ENCODE measurements at places on chromosomes 16 and 17. TPM values are rescaled to one million over a fixed set of nuclear protein-coding genes. Genes with fewer than 3 reads are reported as not detected.

- H3K4me3 ChIP-seq: no peak overlapping the region
- H3K36me3 ChIP-seq: no peaks in the 10 kb centered on the region
- DNase-seq: no peak
- H3K27me3 ChIP-seq: no peaks in the 10 kb centered on the region
- peaks cover 17% of the 10 kb centered on the region for H3K4me1 ChIP-seq
Measured at GRCh38 chr17:47243737-47244598, 9.7 kb upstream of the ITGB3 start.

DNA sequence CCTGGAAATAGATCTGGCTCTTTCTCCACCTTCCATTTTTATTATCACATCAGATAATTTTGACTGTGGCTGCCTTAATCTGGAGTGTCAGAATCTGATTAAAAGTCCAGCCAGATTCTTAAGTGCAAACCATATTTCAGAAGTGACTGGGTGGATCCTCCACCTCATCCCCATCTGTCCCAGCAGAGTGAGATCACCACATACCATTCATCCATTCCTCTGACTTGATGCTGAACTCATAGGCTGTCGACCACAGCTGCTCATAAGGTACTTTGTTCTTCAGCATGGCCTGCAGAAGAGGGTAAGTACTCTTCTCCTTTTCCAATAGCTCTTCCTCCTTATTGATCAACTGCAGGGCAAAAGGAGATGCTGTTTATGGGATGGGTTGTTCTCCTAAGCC is 53.5 kb downstream of the DNAH3 start:
- no peaks in the 10 kb centered on the region for H3K27me3 ChIP-seq
- H3K4me3 ChIP-seq: no peak overlapping the region

DNA sequence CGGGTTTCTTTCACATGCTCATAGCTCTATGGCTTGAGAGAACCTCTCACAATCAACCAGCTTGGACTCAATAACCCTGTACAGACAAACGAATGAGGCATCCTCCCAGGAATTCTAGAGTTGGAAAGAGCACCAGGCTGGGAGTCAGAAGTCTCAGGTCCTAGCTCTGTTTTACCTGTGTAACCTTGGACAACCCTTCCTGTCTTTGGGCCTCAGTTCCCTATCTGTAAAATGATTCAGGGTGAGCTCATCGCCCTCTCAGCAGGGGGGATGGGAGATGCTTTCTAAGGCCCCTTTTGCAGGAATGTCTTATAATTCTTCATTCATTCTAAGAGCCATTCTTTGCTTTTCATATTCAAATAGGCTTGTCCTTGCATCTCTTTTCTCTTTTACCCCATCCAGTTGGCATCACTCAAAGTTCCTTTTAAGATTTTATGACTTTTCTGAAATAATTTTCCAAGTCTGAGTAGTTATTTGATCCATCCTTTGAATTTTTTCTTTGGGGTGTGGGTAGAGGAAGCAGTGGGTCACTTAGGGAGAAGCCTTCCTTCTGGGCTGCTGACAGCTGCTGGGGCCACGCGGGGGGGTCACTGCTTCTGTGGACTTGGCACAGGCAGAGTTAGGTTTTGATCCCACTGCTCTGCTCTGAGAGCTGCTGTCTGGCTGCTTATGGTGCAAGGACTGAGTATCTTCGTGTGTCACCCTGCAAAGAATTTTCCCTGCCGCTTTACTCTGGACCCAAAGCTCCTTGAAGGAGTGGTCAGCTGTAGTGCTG is 102.7 kb downstream of the UTP18 start:
- H3K4me3 ChIP-seq: no peak overlapping the region
- DNase-seq: no peak
- H3K4me1 ChIP-seq: no peaks in the 10 kb centered on the region
- no peaks in the 10 kb centered on the region for H3K36me3 ChIP-seq

DNA sequence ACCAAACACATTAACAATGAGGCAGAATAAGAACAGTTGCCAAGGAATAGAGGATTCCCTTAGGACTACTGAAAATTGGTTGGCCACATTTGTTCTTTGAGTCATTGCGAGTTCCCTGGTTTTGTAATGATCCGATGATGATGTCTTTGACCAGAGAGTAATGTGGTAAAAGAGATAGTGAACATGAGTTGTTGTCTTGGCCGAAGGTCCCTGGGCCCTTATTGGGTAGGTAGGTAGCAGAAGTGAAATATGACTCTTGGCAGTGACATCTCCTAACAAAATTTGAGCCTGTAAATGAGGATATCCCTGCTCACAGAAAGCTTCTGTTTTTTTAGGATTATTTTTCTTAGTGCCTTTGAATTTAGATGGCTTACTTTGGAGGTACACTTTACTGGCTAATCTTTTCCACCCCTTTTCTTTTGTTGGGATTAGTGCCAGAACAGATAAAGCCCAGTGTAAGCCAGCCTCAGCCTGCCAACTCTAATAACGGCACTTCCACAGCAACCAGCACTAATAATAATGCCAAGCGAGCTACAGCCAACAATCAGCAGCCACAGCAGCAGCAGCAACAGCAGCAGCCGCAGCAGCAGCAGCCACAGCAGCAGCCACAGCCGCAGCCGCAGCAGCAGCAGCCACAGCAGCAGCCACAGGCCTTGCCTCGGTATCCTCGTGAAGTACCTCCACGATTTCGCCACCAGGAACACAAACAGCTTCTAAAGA is 47.2 kb downstream of the TNRC6A start:
- no peak overlapping the region for H3K4me3 ChIP-seq
- H3K27me3 ChIP-seq: no peaks in the 10 kb centered on the region
- H3K36me3 ChIP-seq: peaks cover 18% of the 10 kb centered on the region

DNA sequence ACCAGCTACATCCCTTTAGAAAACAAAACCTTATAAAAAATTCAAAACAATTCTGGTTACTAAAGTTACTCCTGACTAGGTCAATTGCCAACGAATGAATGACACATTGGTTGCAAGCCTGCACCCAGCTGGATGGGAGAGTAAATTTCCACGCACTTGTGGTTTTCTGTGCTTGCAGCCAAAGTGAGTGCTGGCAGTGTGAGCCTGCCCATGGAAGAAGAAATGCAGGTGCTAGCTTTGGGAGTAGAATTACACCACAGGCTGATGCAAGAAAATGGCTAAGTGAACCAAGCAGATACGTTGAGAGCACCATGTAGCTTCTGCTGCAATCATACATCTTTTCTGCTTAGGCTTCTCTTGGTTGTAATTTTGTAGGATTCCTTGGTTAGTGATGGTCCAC is 74.6 kb downstream of the SYCE1L start:
- H3K27me3 ChIP-seq: no peaks in the 10 kb centered on the region
- H3K4me1 ChIP-seq: no peaks in the 10 kb centered on the region
- H3K36me3 ChIP-seq: no peaks in the 10 kb centered on the region
- H3K4me3 ChIP-seq: no peak overlapping the region
- no peak for DNase-seq

DNA sequence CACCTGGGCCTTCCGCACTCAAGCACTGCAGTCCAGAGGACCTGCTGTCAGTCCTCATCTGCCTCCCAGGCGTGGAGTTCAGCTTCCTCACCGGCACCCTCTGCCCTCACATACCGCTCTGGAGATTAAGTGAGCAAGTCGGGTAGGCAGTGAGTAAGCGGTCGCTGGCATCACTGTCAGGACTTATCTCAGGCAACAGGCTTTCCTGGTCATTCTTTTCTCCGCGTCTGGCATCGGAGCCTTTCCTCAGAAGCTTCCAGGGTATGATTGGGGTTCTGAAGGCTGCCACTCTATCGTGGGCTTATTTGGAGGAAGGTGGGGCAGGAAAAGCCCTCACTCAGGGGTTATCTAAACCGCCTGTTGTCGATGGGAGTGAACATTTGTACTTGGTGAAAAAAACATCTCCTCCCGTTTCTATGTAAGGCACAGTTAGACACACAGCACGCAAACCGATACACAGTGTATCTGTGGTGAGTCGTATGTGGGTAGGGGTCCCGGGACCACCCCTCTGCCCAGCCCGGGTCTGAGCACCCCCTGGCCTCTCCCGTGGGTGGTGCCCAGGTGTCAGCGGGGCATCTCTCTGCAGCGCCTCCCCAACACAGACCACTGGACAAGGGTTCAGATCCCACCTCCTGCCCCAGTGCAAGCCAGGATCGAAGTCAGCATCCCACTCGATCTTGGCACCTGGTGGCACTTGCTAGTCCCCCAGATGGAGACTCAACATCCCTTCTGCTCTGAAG is 92.5 kb upstream of the PLCG2 start:
- no peak overlapping the region for H3K4me3 ChIP-seq
- H3K27ac ChIP-seq: no peak overlapping the region
- H3K27me3 ChIP-seq: no peaks in the 10 kb centered on the region
- no peak for DNase-seq

FSCN2 gene
- total RNA-seq: not detected

RAC3 gene
- 3.8 TPM for total RNA-seq

- H3K27ac ChIP-seq: no peak overlapping the region
- DNase-seq: peak; percentile 74
- H3K4me3 ChIP-seq: peak overlapping the region; percentile 10
- H3K4me1 ChIP-seq: peaks cover 6% of the 10 kb centered on the region
- no peaks in the 10 kb centered on the region for H3K27me3 ChIP-seq
- no peaks in the 10 kb centered on the region for H3K36me3 ChIP-seq
Measured at GRCh38 chr16:20385844-20386832, 18.4 kb downstream of the PDILT start.

MYLK3 gene
- total RNA-seq: 0.16 TPM

- H3K27ac ChIP-seq: peak overlapping the region; percentile 84
- H3K36me3 ChIP-seq: peaks cover 5% of the 10 kb centered on the region
- H3K4me3 ChIP-seq: peak overlapping the region; percentile 78
- peaks cover 39% of the 10 kb centered on the region for H3K4me1 ChIP-seq
Measured at GRCh38 chr17:81553616-81554181, 1.5 kb upstream of the FAAP100 start.

OR3A1 gene
- not detected for total RNA-seq

GRCh38 chr16:10575506-10576130 is 4.8 kb downstream of the EMP2 start:
- no peaks in the 10 kb centered on the region for H3K4me1 ChIP-seq
- H3K4me3 ChIP-seq: no peak overlapping the region
- no peaks in the 10 kb centered on the region for H3K27me3 ChIP-seq
- no peaks in the 10 kb centered on the region for H3K36me3 ChIP-seq
- no peak for DNase-seq
- H3K27ac ChIP-seq: peak overlapping the region; percentile 98

RNF222 gene
- total RNA-seq: not detected

DNA sequence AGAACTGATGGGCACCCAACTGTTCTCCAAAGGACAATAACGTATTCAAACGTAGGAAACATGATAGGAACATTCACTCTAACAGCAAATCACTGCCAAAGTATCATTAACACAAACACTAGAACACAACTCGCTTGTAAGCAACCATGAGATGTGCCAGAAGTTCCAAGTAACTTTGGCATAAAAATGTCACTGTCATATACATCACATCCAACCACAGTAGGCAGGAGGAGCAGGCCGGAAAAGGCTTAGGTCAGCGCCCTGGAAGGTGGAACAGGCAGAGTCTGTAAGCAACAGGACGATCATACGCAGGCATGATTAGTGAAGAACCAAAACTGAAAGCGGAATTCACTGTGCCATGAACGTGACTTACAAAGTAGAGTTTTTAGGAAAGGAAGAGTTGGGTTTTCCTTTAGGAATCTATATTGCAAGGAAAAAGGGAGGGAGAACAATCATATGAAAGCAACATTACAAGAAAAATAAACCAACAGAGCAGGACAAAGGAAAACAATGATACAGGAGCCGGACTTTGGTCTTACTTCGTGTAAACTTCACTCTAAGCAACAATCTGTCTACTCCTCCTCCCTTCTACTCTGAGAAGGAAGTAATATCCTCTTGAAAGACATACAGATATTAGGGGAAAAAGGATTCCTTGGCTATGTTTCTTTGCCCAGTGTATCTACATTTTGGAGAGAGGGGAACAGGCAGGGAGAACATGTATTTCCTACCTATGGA is 52.3 kb downstream of the YWHAE start:
- H3K4me1 ChIP-seq: peaks cover 45% of the 10 kb centered on the region
- peak; percentile 75 for DNase-seq
- peaks cover 56% of the 10 kb centered on the region for H3K36me3 ChIP-seq
- H3K4me3 ChIP-seq: peak overlapping the region; percentile 16

DNA sequence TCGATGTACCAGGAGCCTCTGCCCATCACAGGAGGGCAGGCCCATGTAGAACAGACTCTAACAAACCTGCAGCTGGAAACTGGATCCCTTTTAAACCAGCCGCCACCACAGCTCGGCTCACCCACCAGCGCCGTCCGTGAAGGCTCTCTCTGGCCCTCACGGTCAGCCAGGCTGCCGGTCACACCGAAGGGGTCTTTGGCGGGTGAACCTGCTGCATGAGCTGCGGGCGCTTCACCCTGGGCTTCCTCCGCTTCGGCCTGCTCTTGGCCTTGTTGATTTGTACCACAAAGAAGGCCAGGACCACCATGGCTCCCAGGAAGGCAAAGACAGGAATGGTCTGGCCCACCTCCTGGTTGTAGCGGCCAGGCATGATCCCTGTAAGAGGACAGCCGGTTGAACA is 11.7 kb upstream of the SLC38A8 start:
- H3K4me1 ChIP-seq: no peaks in the 10 kb centered on the region
- H3K36me3 ChIP-seq: peaks cover 89% of the 10 kb centered on the region
- no peak overlapping the region for H3K4me3 ChIP-seq
- DNase-seq: peak; percentile 59
- H3K27me3 ChIP-seq: no peaks in the 10 kb centered on the region

RCVRN gene
- total RNA-seq: 0.36 TPM

KIF2B gene
- total RNA-seq: not detected

PLLP gene
- 3.2 TPM for total RNA-seq

- H3K27me3 ChIP-seq: peaks cover 96% of the 10 kb centered on the region
- DNase-seq: peak; percentile 60
- peak overlapping the region; percentile 7 for H3K27ac ChIP-seq
- H3K4me3 ChIP-seq: peak overlapping the region; percentile 37
- no peaks in the 10 kb centered on the region for H3K36me3 ChIP-seq
- H3K4me1 ChIP-seq: no peaks in the 10 kb centered on the region
Measured at GRCh38 chr17:61400066-61400716, 548 bp downstream of the TBX2 start.

ZMYND15 gene
- not detected for total RNA-seq

GRCh38 chr17:13113821-13114525 is 96.1 kb upstream of the ELAC2 start:
- no peak for DNase-seq
- H3K4me3 ChIP-seq: no peak overlapping the region
- H3K36me3 ChIP-seq: no peaks in the 10 kb centered on the region
- no peak overlapping the region for H3K27ac ChIP-seq
- no peaks in the 10 kb centered on the region for H3K27me3 ChIP-seq

DNA sequence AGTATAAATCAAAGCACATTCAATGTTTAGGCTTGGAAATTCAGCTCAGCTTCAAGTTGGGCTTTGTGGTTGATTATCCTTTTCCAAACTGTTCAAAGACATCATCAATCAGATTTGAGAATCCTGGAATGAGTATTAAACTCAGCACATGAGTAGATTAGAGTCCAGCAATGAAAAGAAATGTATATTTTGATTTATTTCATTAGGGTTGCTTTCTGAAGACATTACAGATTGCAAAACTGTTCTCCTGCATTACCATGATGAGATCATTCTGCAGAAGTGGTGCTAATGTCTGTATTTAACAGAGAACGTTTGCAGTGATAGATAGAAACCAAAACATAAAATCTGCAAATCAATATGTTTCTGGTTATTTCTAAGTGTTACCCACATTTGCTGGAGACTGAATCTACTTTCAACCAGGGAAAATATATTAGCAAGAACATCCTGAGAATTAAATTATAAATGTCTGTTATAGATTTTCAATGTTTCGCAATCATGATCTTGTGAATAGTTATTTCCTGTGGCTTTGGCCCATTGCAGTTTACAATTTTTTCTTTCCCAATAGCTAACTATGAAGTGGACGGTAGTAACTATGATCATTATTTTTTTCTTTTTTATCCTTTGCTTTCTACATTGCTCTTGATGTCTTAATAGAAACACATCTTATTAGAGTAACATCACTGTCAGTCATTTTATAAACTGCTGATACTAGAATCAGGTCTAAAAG is 1125.7 kb upstream of the GOT2 start:
- H3K36me3 ChIP-seq: no peaks in the 10 kb centered on the region
- H3K27me3 ChIP-seq: no peaks in the 10 kb centered on the region
- no peak for DNase-seq
- no peak overlapping the region for H3K27ac ChIP-seq
- no peak overlapping the region for H3K4me3 ChIP-seq
- no peaks in the 10 kb centered on the region for H3K4me1 ChIP-seq

All from sigmoid colon (tissue), 7 donors.